Non-pigmented ciliary epithelial cell (primary cell): ENCODE measurements at places on chromosomes 6 and 20.

DNA sequence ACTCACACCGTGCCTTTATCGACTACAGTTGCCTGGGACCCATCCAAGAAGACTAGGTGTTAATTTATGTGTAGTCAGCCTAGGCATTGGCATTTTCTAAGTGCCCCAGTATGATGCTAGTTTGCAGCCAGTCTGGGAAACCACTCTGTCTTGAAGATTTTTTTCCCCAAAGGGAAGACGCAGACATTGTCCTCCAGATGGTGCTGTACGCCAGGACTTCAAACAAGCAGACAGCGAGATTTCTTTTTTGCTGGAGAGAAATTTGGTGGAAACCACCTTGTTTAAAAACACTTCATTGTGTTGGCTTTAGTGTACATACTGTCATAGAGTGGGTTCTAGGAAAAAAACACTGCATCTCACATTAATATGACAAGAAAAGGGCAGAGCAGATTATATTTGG is 30.0 kb downstream of the ALDH5A1 start:
- DNase-seq = peak; percentile 24

- peak; percentile 31 for DNase-seq
These were observed 563.8 kb downstream of the LMBRD1 start for GRCh38 chr6:69232911-69233448.

DNA sequence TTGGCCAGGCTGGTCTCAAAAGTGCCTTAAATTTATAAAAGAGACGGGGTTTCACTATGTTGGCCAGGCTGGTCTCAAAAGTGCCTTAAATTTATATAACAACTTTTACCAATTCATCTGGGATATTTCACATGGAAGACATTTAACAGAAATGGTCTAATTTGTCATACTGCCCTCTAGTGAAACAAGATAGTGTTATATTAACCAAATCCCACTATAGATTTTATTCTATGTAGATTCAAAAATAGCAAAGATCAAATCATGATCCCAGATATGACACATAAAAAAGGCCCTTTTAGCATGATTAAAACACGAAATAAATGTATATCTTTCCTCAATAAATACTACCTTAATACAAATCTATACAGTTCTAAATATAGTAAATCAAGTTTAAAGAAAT is 102.8 kb upstream of the TFAP2D start:
- DNase-seq = no peak

DNA sequence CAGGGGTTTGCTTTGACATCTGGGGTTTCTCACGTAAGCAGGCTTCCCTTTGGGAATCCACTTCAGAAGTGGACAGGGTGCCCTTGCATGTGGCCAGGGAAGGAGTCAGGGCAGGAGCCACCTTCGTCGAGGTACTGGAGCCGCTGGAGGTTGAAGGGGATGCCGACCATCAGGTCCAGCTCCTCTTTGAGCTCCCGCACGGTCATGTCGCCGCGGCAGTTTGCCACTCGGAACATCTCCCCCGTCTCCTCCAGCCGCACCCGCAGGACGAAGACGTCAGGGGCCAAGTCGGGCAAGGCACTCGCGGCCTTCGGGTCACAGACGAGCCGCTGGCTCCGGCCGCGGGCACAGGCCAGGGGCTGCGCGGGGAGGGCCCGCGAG is 360 bp downstream of the ANKRD60 start:
- DNase-seq = no peak

GRCh38 chr20:5881703-5882102 is 68.6 kb downstream of the TRMT6 start:
- no peak for DNase-seq

DNA sequence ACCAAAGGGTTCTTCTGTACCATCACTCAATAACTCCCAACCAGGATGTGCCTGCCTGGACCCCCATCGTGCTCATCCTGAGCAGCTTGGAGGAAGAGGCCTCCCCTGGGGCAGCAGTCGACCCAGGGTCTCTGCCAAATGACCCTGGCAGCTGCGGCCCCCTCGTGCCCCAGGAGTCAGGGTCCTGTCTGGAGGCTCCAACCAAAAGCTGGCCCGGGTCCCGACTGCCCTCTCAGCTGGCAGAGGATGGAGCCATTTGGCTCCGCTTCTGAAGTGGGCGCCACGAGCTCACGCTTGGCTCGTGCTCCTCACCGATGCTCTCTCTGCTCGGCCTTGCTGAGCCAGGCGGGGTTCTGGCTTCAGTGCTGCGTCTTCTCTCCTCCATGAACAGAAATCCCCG is 56.8 kb downstream of the TFAP2C start:
- DNase-seq = no peak

- no peak for DNase-seq
These were observed 21.9 kb upstream of the RAB22A start for GRCh38 chr20:58287638-58288037.

DNA sequence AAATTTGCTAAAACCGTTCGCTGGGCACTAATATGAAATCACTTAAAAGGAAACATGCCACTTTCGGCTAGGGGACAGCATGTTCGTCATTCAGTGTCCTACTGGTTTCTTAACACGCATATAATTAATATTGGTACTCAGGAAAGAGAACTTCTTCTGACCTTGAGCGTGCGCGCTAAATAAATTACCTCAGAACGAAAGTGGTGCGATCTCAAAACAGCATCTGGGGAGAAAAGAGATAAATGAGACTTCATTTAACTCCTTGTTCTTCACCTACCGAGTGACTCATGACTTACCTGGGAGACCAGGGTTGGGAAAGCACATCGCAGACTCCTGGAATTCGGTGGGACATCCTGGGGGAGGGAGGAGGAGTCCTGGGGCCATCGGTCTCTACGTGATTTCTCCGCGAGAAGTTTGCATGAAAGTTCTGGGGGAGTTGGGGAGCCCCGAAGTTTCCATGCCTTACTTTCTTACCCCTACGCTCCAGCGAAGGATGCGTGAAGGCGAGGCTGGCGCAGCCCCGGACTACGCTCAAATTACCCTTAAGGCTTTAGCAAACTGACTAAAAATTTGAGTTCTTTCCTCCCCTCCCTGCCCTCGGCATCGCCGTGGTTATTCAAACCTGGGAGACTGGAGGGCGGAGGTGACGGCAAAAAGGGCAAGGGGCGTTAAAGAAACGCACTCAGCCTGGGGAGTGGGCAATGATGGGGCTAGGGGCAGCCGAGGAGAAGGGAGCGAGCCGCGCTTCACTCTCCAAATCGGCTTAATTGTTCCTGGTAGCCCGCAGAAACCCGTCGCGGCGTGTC is 1.1 kb upstream of the BEND6 start:
- no peak for DNase-seq

DNA sequence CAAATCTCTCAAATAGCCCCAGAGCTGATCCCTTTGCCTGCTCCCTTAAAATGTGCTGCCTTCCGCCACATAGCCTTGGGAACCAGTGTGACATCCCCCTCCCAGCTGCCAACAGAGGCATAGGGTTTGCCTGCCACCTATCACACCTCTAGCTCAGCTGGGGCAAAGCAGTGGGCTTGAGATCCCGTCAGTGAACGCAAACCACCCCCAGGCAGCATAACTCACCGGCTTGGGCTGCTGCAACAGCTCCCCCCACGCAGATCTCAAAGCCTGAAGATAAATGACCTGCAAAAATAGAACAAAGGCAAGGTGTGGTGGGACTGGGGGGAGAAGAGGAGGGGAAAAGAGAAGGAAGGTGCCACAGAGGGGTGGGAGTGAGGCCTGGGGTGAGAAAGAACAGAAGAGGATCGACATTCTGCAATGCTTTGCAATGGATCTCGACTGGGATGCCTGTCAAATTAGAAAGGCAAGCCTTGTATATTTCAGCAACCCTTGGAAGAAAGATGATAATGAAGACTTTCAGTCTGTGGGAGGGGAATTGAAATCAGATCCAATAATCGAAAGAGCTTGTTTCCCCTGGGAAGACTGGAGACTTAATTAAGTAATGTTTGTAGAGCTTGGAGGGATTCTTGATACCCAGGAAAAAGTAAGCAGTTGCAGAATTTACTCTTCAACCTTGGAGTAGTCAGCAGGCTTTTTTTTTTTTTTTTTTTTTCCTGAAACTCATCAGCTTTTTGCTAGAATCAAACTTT is 1.3 kb downstream of the PDYN start:
- no peak for DNase-seq

- DNase-seq = no peak
These were observed 2.8 kb downstream of the SPO11 start for GRCh38 chr20:57332105-57333089.

- DNase-seq = no peak
These were observed 7.1 kb upstream of the DST start for GRCh38 chr6:56649782-56650181.

DNA sequence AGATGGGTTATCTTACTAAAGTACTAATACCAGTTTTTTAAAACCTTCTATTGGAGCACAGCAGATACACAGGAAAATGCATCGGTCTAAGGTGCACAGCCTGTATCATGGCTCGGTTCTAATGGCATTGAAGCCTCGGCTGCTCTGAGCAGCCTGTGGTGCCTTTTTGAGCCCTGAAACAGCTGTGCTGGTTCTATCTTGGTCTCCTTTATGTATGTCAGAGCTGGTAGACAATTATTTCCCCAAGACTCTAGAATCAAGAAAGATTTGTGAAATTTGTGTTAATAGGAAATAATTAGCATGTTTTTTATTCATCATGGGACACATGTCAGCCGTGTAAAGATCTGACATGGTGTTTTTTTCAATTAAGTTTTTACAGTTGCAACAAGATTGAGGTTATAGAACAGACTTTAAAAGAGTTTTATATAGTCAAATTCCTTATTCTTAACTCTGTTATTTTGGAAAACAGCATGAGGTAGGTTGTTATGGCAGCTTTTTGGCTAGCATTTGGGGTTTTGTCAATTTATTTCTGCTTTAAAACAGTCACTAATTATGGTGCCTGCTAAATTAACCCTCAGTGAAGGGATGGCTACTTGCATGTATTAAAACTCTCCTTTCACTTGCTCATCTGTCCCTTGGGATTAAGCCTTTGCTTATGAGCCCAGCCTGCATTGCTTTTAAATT is 40.3 kb upstream of the C20orf144 start:
- no peak for DNase-seq

DNA sequence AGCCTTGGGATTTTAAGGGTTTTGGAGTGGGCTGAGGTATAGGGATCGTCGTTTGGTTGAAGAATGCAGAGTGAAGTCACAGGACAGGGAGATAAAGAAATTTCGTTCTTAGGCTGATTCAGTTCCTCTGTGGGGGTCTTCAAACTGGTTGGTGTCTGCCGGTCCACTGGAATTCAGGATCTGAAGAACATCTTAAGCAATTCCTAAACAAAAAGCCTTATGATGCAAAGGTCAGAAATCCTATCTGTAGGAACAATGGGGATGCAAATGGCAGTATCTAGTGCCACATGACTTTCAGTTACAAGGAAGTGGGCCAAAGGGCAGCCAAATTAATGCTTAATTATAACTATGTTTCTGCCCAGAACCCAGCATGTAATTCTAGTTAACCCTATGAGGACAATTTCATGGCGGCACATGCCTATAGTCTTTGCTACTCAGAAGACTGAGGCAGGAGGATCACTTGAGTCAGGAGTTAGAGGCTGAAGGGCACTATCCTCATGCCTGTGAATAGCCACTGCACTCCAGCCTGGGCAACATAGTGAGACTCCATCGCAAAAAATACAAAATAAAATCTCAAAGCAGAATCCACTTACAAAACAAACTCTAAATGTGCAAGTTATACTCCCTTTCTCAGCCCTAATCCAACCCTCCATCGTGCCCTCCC is 4.6 kb upstream of the SLC2A10 start:
- DNase-seq = no peak

DNA sequence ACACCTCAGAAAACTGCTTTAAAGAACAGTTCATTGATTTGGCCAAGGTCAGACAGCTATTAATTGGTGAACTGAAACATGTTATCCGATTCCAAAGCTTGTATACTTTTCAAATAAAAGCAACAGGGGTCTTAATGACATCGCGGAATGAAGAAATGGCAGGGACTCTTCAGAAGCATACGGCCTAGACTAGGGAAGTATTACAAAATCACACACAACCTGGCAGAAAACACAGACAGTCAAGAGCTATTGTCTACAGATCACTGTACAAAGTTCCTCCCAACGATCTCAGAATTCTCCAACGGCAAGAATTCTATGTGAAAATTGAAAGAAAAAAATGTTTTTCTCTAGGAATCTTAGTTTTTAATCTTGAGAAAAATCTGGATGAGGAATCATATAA is 105.5 kb downstream of the PTPRK start:
- DNase-seq = no peak

- DNase-seq = no peak
These were observed 4.1 kb downstream of the SPTLC3 start for GRCh38 chr20:13012886-13013285.

DNA sequence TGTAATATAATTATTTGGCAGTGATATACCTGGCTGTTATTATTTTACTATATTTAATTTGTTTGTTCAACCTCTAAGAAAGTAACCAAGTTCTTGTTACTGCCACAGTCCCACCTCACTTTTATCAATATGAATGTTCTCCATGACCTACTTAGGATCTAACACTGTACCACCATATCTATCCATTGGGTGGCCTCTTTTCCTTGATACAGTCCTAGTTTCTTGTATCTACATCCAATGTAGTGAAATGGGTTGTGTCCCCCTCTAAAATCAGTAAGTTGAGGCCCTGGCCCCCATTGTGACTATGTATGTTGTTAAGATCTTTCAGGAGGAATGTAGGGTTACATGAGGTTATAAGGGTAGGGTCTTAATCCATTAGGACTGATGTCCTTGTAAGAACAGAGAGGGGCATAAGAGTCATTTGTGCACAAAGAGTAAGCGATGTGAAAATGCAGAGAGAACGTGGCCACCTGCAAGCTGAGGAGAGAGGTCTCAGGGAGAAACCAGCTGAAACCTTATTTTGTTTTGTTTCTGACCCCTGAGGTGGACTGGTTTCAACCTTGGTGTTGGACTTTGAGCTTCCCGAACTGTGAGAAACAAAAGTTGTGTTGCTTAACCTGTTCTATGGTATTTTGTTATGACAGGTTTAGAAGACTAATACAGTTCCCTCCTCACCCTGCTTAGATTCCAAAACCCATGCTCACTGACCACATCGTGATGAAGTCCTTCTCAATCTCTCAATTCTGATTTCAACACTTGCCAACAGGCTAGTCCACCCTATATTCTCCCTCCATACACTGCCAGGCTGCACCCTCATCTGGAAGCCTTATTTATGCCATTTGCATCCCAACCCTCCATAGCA is 387.3 kb upstream of the EPHA7 start:
- no peak for DNase-seq

DNA sequence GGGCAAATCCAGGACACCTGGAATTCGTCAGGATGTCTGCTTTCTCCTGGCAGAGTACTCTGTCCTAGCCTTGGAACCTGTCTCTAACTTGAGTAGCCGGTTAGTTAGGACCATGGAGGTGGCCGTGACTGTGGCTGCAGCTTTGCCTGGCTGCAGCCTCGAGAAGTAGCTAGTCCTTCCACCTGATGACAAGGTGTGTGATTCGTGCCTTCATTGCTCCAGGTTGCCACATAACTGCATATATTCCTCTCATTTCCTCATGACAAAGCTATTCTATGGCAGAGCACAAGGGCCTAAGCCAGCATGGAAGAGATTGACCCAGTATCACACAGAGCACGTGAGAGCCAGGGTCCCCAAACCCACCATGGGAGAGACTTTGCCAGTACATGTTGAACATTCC is 39.8 kb upstream of the KIF25 start:
- no peak for DNase-seq
